ENCODE measurements at places on chromosomes 12 and 14.
A peak's percentile ranks its signal among the peaks of the same experiment; 100 is the strongest.

DNA sequence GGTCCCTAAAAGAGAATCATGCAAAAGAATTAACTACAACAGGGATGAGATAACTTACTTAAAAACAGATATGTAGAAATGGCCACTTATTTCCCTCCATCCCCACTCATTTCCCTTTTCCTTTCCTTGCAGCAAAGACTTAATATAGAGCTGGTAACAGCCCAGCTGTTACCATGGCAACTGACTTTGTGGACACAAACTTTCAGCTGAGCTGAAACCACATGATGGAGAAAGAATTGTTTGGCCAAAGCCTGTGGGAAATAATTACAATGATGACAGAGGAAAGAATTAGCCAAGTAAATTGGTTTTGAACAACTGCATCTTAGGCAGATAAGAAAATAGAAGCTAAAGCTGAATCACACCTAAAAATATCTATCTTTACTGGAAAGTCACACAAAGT, 364.9 kb downstream of the GALC start:
- DNase-seq: no peak

DNA sequence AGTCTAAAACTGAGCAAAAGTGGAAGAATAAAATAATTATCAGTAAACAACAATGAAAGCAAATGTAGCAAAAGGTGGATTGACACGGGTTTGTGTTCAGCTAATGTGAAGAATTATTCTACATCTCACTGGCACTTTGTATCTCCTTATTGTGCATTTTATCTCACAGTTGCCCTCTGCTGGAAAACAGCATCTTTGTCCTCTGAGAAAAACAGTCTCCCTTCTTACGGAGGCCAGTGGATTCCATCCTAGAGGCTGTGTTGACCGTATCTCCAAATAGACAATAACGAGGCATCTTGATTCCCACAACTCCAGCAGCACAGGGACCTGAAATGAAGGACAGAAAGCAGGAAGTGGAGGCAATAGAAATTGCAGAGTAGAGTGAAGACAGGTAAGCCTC, 51.3 kb upstream of the PLBD1 start:
- DNase-seq: no peak

- no peak for DNase-seq
These were observed 53.6 kb downstream of the AKAP6 start for GRCh38 chr14:32382704-32383103.

GRCh38 chr14:33642080-33642479, 308.8 kb downstream of the EGLN3 start:
- no peak for DNase-seq

DNA sequence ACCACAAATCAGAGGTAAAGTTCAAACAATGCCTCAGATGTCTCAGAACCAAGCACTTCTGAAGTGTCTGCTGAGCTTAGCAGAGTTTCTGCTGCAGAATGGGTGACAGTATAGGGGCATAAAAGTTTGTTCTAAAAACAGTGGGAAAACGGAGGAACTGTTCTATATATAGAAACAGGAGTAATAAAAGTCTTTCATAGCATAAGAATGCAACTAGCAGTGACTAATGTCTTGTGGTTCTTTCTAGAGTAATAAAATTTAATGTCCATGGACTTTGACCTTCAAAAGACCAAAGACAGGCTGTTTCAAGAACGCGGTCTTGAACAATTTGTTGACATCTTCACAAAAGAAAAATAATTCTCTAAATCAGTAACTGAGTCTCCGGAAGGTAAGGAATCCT, 107.5 kb upstream of the FAR2 start:
- no peak for DNase-seq

GRCh38 chr14:91416744-91417119, 888 bp downstream of the CCDC88C start:
- DNase-seq: peak; percentile 40

DNA sequence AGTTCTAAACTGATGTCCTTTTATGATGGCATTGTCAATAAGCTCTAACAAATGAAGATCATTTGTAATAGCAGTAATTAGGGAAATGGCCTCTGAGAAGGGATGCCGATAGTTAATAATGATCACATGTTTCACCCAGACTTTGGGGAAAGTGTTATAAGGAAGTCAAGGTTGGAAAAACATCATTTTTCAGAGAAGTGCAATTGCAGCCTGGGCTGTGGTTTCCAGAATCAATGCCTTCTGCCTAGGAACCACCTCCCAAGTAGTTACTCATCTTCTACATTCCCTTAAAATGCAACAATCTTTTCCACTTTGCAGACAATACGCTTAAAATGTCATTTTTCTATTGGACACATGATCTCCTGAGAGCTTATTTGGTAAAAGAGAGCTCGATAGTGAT, 879 bp downstream of the EDDM3A start:
- no peak for DNase-seq

DNA sequence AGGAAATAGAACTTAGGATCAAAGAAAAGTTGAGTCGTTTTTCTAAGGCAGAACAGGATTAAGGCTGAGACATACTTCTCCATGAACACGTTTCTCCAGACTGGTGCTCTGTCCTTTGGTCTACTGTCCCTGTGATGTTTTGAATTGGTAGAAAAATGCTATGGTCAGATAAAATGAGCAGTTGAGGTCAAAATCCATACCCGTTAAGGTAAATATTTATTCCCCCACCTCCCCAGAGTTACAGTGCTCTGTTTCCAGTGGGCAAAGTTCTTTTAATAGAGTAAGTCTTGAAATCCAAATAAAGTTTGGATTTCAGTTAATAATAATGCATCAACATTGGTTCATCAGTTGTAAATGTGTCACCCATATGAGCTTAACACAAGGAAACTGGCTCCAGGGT, 74.5 kb downstream of the PTHLH start:
- no peak for DNase-seq

DNA sequence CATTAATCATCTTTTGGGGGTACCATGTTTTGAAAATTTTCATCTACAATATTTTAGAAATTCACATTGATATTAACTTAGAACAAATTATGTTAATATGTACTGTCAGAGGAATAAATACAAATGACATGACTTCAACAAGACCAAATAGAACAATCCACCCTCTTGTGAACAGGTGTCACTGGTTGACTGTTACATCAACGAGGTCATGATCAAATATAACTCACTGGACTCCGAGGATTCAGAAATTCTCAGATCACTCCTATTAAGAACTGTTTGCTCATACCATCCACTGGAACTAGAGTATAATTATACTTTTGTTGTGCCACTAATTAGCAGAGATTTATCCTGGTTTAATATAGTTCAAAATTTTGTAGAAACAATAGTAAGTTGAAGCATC, 318.8 kb downstream of the PRKD1 start:
- no peak for DNase-seq

DNA sequence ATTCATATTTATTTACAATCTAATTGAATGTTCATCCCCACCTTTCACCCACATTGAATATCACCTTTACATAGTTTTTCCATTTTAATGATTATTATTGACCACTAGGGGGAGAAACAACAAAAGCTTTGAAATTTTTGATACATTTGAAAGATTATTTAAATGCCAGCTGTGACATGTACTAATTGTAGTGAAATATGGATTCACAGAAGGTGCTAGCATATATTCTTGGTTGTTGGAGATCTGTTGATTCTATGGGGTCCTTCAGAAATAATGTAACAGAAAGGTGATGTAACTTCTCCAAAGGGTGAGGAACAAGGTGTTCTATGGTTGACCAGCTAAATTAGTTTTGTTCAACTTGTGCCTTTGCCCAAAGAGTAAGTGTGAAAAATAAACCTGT, 22.4 kb upstream of the GPR33 start:
- DNase-seq: peak; percentile 9

- no peak for DNase-seq
These were observed 902.8 kb downstream of the SLC16A7 start for GRCh38 chr12:60498656-60499055.

DNA sequence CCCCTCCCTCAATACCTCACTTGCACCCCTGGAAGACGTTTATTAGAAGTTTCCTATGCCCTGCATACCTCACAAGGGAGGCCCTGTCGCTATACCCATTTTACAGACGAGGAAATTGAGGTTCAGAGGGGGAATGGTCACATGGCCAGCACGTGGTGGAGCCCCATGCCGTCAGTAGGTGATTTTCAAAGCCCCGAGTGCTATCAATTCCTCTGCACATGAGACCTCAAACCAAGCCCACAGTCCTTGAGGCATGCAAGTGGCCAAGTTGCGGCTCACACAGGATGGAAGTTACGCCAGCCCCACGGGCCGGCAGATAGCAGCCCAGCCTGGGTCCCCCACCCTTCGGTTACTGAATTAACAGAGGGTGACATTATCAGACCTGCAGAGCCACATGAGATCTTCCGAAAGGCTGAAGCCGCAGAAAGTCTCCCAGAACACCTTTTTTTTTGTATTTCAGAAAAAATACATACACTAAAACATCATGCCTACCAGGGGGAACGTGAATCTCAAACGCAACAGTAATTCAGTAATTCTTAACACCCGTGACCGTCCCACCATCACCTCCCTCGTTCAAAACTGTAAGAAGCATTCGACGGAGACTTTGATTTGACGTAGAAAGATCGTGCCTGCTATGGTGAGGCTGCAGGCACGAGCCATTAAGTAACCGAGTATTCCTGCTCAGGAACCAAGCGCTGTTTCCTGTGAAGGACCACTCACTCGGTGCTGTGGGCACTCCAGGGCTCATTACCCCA, 129.0 kb downstream of the RFLNA start:
- no peak for DNase-seq

DNA sequence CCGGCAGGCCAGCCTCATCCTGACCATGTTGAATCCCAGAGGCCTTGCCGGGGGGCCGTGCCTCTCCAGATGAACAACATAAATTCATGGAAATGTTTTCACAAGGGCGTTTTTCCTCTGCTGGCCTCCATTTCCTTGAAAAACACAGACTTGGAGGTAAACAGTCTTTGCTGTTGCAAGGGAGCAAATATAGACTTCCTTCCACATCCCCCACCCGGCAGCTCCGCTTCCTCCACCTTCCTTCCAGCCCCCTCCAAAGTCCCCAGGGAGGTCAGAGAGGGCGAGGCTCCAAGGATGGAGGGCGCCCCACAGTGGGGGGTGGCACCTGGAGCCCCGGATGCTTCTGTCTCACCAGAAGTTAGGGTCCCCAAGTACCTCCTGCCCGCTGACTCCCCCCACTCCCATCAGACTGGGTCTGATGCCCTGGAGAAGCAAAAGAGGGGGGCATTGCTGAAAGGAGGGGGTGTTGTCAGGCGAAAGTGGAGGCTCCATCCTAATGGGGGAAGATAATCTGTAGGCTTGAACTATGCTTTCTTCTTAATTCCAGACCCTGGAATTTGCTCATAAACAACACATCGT, 31.1 kb downstream of the CALM1 start:
- DNase-seq: no peak

GRCh38 chr14:97290977-97291376, 493.8 kb downstream of the VRK1 start:
- no peak for DNase-seq
